ENCODE measurements at places on chromosomes 6 and 20.

DNA sequence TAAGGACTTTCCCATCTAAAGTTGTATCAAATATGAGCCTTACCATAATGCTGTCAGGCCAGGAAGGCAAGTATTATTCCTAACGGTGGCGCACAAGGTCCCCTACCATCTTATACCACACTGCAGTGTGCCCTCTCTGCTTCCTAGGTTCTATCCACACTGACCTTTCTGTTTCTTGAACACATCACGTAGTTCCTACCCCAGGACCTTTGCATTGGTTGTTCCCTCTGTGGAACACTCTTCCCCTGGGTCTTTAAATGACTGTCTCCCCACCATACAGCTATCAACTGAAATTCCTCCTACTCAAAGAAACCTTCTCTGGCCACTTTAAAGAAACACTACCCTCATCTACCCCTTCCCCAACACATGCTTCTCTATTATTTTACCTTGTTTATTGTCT, 104.5 kb upstream of the SPACA1 start:
- no peak for DNase-seq

DNA sequence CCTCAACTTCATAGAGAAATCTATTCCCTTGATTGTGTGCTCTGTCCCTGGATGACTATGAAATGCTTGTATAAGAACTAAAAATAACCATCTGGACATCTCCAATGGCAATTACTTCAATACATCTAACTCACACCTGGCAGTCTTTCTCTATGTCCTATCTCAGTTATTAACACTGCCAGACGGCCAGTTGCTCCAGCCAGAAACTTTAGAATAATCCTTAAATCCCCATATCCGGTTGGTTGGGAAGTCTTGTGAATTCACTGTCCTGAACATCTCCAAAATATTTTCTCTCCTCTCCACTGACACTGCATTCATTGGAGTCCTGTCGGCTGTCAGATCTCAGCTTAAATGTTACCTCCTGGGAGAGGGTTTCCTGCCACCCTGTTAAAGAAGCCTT, 12.2 kb upstream of the LAMA2 start:
- no peak for DNase-seq

DNA sequence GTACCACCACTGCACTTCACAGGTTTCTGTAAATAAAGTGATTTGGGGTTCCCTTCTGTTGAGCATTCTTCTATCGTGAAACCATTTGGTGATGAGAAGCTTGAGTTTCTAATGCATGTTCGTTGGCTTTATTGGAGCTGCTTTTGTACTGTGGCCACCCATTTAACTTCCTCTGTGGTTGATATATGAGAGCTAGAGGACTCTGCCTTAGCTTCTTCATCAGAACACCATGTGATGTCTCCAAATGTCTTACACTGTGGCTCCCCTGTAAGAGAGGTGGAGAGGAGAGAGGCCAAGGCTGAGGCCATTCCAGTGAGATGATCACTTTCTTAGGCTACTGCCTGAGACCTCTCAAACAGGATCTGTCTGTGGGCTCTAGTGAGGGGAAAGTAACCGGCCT, 114.5 kb downstream of the SLC16A10 start:
- DNase-seq, result no peak

DNA sequence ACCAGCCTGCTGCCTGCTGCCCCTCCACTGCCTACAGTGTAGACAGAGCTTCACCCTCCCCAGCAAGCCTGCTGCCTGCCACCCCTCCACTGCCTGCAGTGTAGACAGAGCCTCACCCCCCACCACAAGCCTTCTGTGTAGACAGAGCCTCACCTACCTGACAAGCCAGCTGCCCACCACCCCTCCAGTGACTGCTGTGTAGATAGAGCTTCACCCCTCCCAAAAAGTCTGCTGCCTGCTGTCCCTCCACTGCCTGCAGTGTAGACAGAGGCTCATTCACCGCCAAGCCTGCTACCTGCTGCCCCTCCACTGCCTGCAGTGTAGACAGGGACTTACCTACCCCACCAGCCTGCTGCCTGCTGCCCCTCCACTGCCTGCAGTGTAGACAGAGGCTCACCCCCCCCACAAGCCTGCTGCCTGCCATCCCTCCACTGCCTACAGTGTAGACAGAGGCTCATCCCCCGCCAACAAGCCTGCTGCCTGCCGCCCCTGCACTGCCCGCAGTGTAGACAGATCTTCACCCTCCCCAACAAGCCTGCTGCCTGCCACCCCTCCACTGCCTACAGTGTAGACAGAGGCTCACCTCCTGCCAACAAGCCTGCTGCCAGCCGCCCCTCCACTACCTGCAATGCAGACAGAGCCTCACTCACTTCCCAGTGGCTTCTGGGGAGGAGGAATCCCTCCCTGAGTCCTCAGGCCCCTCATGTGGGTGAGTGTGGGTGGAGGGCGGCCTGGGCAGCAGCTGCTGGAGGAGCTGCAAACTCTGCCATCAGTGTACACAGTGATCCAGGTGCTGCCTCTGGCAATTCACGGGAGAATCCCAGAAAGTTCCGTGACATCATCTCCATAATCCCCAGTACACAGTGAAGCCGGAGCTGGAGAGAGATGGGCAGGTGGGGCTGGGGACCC, 140.9 kb downstream of the DLL1 start:
- DNase-seq, result no peak

- no peak for DNase-seq
These were observed 384.3 kb downstream of the CDC5L start for GRCh38 chr6:44771647-44772415.

DNA sequence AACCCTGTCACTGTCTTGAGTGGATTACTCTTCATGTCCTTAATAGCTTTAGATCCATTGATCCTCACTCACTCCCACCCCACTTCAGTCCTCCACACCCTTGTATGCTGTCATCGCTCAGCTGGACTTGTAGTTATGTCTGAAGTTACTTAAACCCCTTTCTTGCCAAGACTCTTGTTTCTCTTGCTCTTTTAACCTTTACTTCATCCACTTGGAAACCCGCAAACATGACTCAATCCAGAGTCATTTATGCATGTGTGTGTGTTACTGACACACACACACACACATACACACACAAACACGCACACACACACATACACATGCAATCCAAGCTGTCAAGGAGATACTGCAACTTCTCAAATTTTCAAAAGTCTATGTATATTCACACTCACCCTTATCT, 341.8 kb downstream of the SYNE1 start:
- DNase-seq, result no peak

DNA sequence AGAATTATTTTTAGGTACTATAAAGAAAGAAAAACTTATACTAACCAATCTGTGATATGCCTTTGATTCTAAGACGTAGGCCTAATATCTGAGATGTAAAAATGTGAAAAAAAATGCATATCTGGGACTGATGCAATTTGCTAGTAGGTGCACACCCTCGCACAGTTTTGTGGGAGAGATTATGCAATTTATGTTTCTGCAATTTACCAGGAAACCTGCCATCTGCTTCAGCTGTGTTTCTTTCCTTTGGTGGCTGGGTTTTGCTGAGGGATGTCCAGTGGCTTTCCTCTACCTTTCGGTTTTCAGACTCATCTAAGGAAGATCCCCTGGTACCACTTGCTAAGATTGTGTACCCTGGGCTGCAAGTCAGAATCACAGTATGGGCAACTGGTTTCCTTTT, 186.9 kb downstream of the ZFP64 start:
- no peak for DNase-seq

DNA sequence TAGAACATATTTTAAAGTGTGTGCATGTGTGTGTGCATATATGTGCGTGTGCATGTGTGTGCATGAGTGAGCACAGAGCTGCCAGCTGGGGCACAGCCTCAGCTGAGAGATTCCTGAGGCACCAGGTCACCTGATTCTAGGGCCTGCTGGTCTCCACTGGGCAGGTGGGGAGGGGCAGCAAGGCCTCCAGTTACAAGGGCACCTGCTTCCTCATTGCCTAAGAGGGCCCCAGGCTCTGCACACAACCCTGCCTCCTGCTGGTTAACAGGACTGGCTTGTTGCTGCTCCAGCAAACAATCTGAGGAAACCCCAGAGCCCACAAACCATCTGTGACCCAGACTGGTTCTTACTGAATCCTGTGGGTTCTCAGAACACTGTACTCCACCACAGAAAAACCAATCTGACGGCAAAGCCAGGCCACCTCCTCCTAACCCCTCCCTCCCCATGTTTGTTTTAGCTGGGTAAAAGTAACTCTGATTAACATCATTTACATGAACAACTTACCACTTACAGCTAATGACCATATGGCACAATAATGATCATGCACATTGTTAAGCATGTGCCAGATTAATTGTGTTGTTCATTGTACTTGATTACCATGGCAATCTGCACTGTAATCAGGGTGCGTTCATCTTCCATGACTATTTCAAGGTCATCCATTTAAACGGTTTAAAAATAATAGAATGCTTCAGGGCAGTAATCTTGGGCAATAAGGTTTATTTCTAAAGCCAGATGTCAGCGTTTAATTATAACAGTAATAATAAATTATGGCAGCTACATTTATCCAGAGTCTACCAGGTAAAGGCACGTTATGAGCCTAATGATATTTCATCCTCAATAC, 23.1 kb upstream of the UBE2J1 start:
- DNase-seq, result peak; percentile 87

DNA sequence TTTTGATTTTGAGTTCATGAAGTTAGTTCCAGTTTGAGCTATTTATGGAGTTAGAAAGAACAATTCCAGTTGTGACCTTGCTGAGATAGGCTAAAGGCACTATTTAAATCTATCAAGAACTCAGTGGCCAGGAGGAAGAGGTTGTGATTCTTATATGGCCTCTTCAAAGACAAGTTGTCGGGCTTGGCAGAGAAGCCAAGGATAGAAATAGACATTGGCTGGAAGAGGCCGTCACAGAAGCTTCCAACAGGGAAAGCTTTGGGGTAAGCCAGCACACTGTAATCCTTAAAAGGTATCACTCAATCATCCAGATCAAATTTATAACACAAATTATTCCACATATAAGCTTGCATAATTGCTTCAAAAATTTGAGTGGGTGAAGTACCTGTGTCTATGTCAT, 286.1 kb downstream of the SYNE1 start:
- no peak for DNase-seq

Measured in NCI-H1417 treated with DMSO at 0.1 percent for 48 hours (cell line).